ENCODE measurements at places on chromosomes 7 and 10. TPM values are rescaled to one million over a fixed set of nuclear protein-coding genes. Genes with fewer than 3 reads are reported as not detected.

The GATA3 gene
- total RNA-seq: 2.7 TPM

The OPN4 gene
- not detected for total RNA-seq

The SLC18A3 gene
- not detected for total RNA-seq

The ATE1 gene
- total RNA-seq: 39.2 TPM

The TRIM73 gene
- 8.8 TPM for total RNA-seq

The PKD2L1 gene
- 0.17 TPM for total RNA-seq

DNA sequence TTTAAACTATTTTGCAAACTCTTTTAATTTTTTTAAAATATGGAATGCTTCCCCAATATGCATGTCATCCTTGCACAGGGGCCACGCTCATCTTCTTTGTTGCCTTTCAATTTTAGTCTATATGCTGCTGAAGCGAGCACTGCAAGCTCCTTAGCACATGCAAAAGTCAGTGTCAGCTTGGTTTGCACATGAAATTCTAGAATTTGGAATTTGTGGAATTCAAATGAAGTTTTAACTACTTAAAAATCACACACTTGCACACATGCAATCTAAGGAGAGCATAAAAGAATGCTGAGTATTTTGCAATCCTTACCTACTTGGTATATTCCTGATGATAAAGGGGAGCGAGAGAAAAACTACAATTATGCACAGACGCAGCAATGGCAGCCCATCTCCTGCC, 78.3 kb upstream of the ATP6V0A4 start:
- no peak for DNase-seq

DNA sequence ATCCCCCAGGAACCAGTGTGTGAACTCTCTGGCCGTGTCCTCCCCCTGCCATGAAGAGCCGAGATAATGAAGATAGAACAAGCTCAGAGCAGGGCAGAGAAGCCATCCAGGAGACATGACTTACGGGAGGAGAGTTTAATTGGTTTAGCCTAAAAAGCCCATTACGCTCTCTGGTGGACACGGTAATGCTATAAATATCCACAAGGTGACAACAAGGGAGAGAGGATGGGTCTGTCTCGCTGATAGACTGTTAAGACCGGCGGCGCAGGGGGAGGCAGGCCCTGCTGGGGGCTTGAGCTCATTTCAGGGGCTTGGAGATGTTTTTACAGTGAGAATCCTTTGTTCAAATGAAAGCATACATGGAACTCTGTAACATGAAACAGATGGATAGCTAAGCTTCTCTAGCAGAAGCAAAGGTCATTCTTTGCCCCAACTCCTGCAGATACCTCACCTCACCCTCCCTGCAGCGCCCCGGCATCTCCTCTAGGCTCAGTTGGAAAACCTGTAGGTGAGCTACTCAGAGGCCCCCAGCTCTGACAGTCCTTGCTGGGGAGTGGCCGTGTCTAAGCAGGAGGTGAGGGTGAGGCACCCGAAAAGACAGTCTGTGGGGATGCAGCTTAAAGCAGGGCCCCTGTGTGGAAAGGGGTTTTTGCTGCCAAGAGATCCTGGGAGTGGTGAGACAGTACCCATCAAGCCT, 40.8 kb upstream of the LOXL4 start:
- DNase-seq: no peak

DNA sequence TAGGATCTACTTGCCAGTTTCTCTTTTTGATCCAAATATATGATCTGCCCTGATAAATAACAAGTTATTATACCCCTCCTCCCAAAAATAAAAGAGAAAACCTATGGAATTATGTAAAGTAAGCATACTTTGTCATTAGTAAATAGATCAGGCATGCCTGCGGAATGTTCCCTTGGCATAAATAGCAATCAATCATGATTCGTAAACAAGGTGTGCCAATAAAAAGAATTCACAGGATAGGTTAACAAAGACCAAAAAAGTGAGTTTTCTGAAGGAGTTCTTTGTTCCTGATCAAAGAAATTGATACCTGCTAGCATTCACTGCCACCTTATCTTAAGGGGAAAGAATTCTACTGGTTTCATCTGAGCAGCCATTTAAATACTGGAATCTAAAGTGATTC, 11.9 kb downstream of the ITGB1 start:
- DNase-seq: no peak

- no peak for DNase-seq
Measured at GRCh38 chr10:13483073-13483472, 45.7 kb downstream of the BEND7 start.

GRCh38 chr10:21525367-21526187, at the start of gene SKIDA1:
Gene SKIDA1, minus strand, starts transcription at chr10:21525682. Its CDS starts 7,860 bp downstream, at chr10:21517822.
- DNase-seq: no peak

DNA sequence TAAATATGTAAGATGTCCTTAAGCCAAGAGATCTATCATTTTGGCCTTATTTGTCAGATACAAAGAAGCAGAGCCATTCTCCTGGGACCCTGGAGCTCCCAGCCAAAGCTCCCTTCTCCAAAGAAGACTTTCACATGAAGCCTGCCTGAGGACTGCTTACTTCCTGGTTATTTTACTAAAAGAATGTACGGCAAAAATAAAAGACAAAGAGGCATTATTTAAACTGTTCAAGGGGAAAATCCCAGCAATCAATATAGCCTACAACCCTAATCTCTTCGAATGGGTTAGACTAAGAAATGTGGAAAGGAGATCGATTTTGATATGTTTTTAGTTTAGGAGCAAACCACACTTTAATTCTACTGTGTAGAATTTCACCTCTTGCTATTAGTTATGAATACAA, 237.9 kb upstream of the CTBP2 start:
- DNase-seq: no peak

- DNase-seq: no peak
Measured at GRCh38 chr10:120996456-120997034, 145.4 kb downstream of the WDR11 start.

GRCh38 chr7:27108390-27109127, 6.1 kb upstream of the HOXA2 start:
- DNase-seq: no peak

All from HCT116 (cell line).